NCI-H446 (cell line): ENCODE measurements at places on chromosomes 6 and 20.
A peak's percentile ranks its signal among the peaks of the same experiment; 100 is the strongest.

DNA sequence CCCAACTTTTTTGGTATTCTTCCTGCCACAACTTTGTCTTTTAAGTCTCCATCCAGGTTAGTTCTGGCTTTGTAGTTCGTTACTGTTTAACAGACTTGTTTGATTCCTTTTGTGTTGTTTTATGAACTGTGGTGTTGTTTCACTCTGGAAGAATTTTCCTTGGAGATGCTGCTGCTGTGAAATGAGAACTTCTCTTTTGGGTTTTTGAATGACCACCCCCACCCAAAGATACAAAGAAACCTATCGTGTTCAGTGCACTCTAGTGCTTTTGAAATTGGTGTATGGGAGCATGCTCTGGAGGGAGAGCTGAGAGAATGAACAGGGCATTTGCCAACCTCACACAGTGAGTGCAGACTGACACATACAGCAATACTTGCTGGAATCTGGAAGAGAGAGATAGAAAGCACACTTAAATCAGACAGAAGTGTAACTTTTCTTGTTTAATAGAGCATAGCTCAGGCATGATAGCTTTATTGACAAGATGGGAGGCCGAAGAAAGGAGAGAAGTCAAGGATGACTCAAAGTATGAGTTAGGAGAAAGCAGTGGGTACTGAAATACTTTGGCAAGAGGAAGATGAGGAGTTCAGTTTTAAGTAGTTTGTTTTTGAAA, 293.1 kb downstream of the SOX4 start:
- DNase-seq = peak; percentile 6

GRCh38 chr6:23870496-23870895, 255.5 kb upstream of the NRSN1 start:
- no peak for DNase-seq

- no peak for DNase-seq
These were observed 25.5 kb upstream of the ASXL1 start for GRCh38 chr20:32332614-32333013.

DNA sequence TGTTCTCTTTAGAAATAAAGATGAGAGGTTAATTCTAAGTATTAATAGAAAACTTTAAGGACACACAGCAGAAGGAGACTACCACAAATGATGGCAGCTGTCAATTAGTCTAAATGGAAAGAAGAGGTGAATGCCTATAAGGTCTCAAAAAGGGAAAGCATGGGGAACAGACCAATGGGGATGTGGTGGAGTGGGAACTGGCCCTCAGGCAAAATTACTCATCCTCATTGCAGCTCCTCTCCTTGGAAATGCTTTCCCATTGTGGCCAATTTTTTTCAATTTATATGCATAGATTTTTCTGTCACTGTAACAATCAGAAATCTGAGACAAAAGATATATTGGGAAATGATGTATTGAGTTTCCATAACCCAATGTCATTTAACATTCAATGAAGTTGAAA, 222.9 kb upstream of the DEFB112 start:
- no peak for DNase-seq

DNA sequence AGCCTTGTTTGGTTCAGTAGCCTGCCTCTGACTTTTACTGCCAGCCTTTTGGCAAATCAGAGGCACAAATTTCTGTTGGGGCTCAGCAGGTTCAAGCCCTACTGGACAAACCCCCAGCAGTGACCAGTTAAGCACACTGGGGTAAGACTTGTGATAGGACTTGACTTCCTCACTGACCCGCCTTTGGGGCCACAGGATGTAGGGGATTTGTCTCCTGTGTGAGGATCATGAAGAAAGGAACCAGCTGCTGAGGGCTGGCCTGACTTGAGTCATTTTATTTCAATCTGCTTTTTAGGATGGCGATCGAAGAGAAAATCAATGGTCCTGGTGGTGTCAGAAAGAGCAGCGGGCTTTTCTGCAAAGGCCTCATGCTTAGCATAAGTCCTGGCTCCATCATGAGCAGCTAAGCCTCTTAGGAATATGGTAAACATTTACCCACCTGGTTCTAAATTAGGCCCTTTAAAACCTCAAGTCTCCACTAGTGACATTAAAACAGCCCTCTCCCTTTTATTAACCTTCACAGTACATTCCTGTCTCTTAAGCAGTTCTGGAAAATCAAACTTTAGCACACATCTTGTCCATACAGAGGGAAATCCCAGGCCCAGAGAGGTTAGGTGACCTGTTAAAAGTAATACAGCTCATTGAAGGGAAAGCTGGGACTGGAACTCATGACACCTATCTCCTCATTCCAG, 16.6 kb downstream of the CHMP4B start:
- no peak for DNase-seq

DNA sequence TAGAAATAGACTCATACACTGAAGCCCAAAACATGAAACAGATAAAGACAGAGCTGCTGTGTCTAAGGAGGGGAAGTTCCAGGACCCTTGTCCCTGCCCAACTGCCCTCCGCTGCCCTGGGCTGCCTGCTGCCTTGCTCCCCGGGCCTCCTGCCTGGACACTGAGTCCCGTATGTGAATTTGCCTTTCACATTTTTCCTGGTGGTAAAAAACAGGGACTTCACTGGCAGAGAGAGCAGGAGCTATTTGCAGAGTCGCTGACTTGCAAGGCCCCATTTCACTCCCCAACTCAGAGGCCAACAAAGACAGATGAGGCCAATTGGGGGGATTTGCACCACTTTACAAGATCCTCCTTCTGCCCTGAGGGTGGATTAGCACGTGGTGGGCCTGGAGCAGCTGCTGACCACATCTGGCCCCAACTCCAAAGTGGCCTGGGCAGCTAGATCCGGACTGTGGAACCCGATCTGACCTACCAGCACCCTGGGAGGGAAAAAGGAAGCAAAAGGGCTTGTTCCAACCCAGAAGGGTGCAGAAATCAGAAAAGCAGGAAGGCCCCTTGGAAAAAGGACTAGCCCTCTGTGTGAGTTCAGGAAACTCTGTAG, 61.4 kb downstream of the NOL4L start:
- DNase-seq = no peak

GRCh38 chr20:4064144-4064909, 49.0 kb upstream of the RNF24 start:
- peak; percentile 81 for DNase-seq

- peak; percentile 57 for DNase-seq
These were observed 56.2 kb downstream of the KHDC1L start for GRCh38 chr6:73169111-73169510.

GRCh38 chr6:49582529-49582928, 32.1 kb downstream of the C6orf141 start:
- no peak for DNase-seq

DNA sequence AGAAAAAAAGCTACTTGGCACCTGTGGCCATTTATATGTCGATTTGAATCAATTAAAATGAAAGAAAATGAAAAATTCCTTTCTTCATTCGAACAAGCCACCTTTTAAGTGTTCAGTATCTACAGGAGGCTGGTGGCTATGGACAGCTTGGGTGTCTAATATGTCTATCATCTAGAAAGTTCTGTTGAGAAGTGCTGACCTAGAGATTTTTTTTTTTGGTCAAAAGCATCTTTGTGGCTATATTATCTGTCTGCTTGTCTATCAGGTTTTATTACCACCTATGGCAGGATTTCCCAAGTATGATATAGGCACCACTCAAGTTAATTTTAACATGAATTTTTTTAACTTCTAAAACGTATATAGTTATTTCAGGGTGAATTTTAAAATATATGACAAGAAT, 250.8 kb downstream of the TSHZ2 start:
- no peak for DNase-seq

DNA sequence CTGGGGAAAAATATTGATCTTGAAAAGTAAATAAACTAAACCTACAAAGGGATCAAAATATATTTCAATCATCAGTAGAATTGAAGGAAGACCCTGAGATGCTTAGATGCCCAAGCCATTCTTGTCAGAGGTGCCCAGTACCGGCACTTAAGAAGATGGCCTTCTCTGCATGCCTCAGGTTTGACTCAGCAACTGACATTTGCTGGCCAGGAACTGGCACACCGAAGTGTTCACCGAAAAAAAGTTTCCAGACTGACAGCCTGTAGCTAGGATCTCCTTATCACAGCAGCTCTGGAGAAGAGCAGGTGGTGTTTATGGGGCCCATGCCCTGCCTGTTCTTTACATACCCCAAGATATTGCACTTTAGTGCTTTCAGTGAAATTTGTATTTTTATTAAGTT, 203.2 kb downstream of the MOXD1 start:
- DNase-seq = no peak

GRCh38 chr6:71238351-71238750, 50.3 kb upstream of the OGFRL1 start:
- DNase-seq = no peak

- peak; percentile 73 for DNase-seq
These were observed 85.4 kb downstream of the HFE start for GRCh38 chr6:26172608-26172968.

DNA sequence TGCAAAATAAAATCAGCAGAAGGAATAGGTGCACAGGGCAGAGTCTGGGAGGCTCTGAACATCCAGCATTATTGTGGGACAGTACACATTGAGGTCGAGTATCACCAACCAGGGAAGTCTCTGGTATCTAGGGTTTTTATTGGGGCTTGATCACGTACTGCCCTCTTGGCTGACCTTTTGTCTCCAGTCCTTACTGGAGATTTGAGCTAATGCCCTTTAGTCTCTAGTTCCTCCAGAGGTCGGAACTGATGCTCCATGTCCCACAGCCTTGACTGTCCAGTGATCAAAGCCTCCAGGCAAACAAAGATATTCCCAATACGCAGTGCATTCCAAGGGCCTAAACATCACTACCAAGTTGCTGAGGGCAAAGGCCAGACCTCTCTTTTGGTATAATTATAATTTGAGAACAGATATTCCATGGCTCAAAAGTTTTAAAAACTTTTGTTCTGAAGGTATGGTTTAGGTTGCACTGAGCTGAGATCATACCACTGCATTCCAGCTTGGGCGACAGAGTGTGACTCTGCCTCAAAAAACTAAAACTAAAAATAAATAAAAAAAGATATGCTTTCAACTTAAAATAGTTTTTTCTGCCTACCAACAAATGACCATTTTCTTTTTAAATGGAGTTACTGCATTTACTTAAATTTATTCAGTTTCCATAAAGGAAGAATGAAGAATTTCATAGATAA, 56.9 kb upstream of the DYNLRB1 start:
- no peak for DNase-seq

DNA sequence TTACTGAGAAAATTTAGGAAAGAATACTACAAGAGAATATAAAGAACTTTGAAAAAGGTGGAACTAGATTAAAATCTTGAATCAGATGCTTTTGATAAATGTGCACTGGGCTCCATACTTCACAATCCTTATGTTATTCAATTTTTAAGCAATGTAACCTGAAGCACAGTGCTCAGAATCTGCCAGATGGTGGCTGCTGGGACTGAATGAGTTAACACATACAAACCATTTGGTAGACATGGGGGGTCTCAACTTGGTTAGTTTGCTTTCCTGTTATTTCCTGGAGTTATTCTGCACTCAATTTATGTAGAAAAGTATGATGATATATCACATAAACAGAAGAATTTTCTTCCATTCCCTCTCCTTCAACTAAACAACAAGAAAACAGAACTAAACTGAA, 326.5 kb downstream of the RNGTT start:
- DNase-seq = no peak

- no peak for DNase-seq
These were observed 966.6 kb upstream of the SLC35B3 start for GRCh38 chr6:9401960-9402359.

DNA sequence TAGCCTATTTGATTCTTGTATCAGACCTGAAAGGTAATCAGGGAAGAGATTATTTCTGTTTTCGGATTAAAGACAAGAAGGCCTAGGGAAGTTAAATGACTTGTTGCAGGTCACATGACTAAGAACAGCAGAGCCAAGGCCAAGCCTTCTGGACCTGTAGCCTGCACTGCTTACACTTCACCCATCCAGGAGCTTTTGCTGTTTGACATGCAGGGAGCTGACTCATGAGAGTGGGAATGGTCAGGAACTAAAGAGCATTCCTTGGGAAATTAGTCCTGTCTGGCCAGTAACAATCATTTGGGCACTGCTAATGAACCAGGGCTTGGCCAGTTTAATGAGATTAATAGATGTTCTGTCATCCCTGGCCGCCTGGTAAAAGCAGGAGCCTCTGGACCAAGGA, 46.8 kb downstream of the EIF2S2 start:
- no peak for DNase-seq

GRCh38 chr6:89559487-89559886, 79.1 kb downstream of the LYRM2 start:
- no peak for DNase-seq

DNA sequence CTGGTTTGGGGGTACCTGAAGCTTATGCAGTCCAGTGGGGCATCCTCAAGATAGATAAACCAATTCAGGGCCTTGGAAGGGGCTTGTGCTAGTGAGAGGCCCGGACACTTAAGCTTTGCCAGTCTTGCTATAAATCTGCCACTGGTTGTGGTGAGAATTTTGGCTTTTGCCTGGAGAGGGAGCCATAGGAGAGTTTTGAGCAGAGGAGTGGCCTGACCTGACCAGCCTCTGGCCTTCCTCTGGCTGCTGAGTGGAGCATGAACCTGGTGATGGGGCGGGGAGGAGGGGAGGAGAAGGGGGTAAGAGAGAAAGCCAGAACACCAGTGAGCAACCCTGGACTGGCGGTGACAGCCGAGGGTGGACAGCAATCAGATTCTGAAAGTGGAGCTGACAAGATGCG, 7.1 kb downstream of the TMEM74B start:
- no peak for DNase-seq

DNA sequence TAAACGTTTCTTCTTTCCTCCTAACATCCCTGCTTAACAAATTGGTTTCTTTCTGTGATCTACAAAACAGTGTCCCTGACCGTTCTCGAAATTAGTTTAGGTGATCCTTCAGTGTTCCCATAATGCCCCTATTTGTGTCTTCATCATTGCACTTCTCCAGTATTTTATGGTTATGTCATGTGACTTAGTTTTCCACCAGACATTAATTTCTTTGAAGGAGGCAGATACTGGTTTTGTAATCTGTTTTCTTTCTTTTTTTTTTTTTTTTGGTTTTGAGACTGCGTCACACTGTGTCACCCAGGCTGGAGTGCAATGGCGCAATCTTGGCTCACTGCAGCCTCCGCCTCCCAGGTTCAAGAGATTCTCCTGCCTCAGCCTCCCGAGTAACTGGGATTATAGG, 49.2 kb downstream of the FAM217A start:
- no peak for DNase-seq

GRCh38 chr6:145731447-145731846, 3.9 kb downstream of the EPM2A start:
- no peak for DNase-seq

GRCh38 chr20:51230727-51231126, 207.8 kb upstream of the KCNG1 start:
- DNase-seq = no peak

GRCh38 chr20:36036688-36037087, 68.3 kb downstream of the CNBD2 start:
- DNase-seq = no peak
